Hematopoietic multipotent progenitor cell treated with erythropoietin and hydrocortisone succinate and interleukin-3 and kit ligand, for 4 days (in vitro differentiated cells): ENCODE measurements at places on chromosomes 6 and 20.
A peak's percentile ranks its signal among the peaks of the same experiment; 100 is the strongest.

DNA sequence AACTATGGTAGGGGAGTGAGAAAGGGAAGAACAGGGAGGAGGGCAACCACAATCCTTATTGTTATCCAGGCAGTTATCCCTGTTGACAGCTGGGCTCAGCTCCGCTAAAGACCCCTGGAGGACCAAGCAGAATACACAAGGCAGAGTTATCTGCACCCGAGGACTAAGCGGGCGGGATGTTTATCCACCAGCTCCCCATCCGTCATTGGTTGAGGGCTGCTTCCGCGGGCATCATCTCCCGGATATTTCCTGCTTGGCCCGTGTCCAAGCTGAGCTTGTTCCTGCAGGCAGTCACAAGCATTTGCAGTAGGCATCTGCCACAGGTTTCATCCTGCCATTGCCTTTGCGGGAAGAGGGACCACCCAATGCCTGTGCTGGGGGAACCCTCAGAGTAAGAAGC, 102.1 kb downstream of the DLGAP4 start:
- DNase-seq, result no peak

GRCh38 chr6:47476781-47477496, 650 bp upstream of the CD2AP start:
- DNase-seq, result peak; percentile 42

DNA sequence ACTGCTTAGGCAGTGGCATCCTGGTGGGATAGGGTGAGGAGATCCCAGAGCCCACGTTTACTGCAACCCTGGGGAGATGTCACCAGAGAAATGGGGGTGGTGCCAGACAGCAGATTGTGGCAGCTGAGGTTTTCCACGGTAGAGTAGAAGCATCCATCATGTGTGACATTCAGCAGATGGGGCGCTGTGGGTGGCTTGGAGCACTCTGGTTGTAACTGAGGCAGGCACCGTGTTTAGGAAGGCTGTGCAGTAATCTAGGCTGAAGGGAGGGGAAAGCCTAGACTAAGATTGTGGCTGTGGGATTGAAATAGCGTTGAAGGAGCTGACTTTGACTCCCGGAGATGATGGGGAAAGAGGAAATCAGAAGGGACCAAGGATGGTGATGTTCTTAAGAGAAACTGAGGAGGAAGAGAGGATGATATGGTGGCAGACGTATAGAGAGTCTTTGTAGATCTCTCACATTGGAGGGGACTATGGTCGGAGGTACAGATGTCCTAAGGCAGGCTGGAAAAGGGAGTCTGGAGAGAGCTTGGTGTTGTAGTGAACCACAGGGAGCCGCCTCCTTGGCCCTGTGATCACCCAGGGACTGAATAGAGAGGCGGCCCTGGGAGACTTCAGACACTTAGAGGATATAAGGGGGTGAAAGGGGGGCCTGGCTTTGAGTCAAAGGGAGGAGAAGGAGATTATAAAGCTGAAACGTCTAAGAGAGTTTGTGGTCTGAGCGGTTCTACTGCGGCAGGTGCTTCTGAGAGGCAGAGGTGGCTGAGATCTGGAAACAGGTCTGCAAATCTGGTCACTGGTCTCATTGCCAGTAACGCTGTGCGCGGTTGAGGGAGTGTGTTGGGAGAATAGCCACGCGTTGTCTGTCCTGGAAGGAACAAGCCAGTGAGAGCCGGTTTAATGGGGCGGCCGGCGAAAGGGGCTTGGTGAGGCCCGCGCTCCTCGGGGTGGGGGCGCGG, 792 bp upstream of the MICA start:
- peak; percentile 55 for DNase-seq

DNA sequence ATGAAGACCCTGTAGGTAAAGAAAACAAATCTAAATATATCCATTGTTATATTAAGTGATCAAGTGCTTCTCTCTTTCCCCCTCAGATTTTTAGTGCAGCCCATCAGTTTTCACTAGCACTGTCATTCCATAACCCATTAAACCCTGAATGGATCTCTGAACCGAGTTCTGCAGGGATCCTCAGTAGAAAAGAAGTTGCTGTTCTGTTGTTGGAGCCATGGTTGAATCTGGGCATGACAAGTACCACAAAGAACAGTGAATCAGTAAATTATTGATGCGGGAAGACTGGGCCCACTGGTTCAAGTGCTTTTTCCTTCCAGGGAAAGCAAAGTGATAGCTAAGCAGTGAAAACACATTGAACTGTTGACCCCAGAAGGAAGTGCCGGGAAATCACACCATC, 60.4 kb downstream of the LAMP5 start:
- no peak for DNase-seq

DNA sequence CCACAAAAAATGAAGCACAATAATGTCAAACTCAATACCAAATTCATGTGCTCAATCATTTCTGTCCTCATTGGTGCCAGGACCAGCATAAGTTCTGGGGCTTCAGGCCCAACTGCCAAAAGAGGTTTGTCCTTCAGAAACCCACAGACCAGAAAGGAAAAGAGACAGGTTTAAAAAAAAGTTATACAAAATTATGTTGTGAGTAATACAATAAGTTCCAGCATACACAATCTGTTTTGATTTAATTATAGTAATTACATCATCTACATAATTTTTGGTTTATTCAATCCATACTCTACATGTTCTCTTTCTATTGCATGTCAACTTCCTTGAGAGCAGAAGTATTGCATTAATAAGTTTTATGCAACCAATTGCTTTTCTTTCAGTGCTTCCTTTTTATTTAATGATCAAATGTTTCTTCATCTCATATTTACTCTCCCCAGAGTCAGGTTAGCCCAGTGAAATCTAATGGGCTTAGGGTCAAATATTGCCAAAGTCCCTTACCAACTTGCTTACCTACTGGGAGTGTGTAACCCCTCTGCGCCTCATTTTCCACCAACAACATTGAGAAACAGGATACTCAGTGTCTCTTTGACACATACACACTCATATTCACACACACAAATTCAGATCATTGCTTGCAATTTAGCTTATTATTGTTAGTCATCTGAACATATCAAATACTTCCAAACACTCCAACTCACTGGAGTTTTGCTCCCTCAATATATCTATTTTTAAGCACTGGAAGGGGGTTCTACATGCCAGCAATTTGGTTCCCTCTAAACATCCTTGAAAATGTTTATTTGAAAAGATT, 424.4 kb upstream of the MARCKS start:
- peak; percentile 12 for DNase-seq

DNA sequence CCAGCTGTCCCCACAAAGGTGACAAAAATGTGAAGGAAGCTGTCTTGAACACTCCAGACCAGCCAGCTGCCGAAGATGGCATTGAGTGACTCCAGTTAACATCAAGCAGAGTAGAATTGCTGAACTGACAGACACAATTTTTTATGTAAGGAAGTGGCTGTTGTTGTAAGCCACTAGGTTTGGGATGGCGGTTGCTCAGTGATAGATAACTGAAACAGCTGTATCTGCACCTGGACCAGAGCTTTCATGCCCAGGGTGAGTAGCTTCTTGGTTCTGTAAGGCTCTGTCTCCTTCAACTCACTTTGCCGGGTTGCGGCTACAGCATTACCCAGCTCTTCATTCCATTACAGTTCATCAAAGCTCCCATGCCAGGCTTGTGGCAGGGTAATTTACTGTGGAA, 49.7 kb upstream of the DDR1 start:
- DNase-seq, result peak; percentile 54

DNA sequence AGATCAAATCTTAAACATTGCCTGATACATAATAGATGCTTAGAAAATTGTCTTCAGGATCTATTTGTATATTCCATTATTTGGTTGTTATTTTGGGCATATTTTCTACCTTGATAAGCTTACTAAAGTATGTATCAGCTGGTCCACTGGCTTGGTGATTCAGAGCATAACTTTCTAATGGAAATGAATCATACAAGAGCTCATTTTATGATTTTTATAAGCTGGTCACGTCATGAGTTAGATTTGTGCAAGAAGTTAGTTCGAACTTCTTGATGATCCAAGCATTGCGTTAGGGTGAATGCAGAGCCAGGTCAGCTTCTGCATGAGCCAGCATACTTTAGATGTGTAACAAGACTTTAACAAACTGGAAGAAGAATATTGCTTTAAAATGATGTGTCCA, 144.5 kb upstream of the FLRT3 start:
- no peak for DNase-seq

GRCh38 chr6:11994875-11995461, 17.1 kb upstream of the HIVEP1 start:
- DNase-seq, result no peak

DNA sequence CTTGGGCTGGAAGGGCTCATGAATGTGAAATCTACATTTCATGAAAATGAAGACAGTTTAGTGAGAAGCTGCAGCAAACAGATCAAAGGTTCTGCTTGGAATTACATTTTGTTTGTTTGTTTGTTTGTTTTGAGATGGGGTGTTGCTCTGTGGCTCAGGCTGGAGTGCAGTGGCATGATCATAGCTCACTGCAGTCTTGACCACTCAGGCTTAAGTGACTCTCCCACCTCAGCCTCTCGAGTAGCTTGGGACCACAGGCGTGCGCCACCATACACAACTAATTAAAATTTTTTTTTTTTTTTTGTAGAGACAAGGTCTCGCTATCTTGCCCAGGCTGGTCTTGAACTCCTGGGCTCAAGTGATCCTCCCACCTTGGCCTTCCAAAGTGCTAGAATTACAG, 5.8 kb downstream of the DSP start:
- no peak for DNase-seq

- DNase-seq, result no peak
These were observed 35.5 kb upstream of the HSF2 start for GRCh38 chr6:122363769-122364483.
